ENCODE measurements at places on chromosomes 16 and 17.
A peak's percentile ranks its signal among the peaks of the same experiment; 100 is the strongest.

GRCh38 chr16:25633549-25633948 lies 58.2 kb upstream of the HS3ST4 start:
- DNase-seq: no peak

DNA sequence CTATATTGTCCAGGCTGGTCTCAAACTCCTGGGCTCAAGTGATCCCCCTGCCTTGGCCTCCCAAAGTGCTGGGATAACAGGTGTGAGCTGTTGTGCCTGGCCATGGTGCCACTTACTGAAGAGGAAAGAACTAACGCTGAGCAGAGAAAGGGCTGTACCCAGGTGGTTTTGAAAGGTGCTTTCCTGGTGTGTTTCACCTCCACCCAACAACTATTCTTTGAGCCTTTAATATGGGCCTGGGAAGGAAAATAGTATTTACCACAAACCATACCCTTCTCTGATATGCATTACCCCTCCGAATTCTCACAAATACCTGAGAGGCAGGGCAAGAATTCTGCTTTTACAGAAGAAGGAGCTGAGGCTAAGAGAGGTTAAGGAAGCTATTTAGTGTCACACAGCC lies 24.8 kb downstream of the KPNA2 start:
- no peak for DNase-seq

GRCh38 chr17:12979826-12980500 lies 37.9 kb downstream of the ELAC2 start:
- DNase-seq: no peak

GRCh38 chr17:59415397-59415796 lies 83.9 kb downstream of the YPEL2 start:
- no peak for DNase-seq

- peak; percentile 37 for DNase-seq
Observed at GRCh38 chr16:75566758-75567255, 628 bp downstream of the GABARAPL2 start.

- DNase-seq: no peak
Observed at GRCh38 chr16:65624229-65624628, 502.4 kb upstream of the CDH11 start.

- DNase-seq: no peak
Observed at GRCh38 chr17:80422276-80422675, 7.3 kb downstream of the ENDOV start.

All from GM06990 (cell line).